G401 (cell line): ENCODE measurements at places on chromosomes 16 and 17. TPM values are rescaled to one million over a fixed set of nuclear protein-coding genes. Genes with fewer than 3 reads are reported as not detected.

IKZF3 gene
- total RNA-seq: not detected in 2 replicates

- DNase-seq: no peak
These were observed 42.4 kb downstream of the RPA1 start for GRCh38 chr17:1872254-1872653.

GRCh38 chr16:49884033-49885015 is 28.4 kb upstream of the ZNF423 start:
- DNase-seq: no peak

DNA sequence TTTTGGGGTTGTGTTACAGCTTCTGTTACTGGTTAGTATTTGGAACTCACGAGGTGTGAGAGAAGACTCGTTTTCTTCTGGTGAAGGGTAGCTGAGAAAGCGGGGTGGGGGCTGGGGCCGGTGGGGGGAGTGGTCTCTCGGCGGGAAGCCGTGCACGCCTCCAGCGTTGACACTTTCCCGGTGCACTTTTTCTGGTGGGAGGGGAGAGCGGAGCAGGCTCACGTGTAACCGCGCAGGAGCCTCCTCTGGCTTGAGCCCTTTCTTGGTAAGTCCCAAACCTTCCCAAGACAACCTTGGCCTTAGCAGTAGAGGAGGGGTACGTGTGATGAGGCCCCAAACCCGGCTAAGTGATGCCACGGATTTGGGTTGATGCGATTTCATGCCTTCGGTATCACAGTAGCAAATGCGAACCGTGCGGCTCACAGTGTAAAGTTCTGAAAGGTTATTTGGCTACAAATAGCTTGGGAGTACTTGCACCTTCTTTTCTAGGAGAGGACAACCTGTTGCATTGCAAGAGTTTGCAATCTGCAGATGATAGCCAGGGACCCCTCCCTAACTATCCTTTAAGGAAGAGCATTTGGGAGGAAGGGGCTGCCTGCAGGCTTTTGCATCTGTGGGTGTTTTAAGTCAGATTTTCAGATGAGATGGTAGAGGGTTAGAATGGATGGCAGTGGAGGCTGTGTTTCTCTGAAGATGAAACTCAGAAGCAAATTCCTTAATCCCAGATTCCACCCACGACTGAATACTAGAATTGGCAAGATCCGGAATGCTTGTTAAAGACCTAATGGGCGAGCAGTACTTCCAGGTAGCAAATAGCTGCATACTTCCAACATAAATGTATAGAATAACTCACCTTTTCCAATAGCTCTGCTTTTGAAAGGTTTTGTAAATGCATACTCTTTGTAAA is 1.5 kb downstream of the HLF start:
- peak; percentile 60 for DNase-seq

CBLN1 gene
- 0.44 TPM in 1 of 2 replicates, not detected in the other for total RNA-seq

PDILT gene
- total RNA-seq: not detected in 2 replicates

- no peak for DNase-seq
These were observed 117.7 kb upstream of the CIBAR2 start for GRCh38 chr16:85229869-85230462.
